ENCODE measurements at places on chromosomes 11 and 22.

GRCh38 chr11:15774388-15774939 is 581.9 kb downstream of the SOX6 start:
- no peak for DNase-seq

DNA sequence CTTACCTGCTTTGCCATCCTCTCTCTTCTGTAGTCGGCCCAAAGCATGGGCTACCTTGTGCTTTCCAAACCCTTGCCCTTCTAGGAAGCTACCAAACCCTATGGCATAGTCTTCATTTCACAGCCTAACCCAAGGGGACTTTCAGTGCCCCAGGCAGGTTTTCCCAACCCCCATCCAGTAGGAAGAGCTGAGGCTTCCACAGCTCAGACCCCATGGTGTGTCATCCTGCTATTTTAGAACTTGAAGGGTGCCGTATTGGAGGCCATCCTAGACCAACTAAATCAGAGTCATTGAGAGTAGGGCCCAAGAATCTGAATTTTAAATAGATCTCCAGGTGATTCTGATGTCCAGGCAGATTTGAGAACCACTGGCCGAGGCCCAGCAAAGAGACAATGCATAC is 31.9 kb upstream of the TUB start:
- DNase-seq = no peak

DNA sequence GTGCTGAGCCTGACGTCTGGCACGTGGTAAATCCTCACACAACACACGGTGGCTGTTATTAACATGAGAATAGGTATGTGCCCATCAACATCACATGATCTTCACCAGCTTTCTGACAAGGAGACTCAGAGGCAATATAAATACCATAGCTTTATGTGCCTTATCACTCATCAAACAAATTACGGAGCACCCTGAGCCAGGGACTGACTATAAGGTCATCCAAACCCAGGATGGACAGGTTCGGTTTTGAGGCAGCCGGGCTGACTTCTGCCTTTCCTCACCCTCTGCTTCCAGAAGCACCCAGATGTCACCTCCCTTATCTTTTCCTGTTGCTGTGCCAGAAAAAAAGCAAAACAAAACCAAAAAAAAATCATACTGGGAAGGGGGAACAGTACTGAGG is 5.7 kb upstream of the PLAAT3 start:
- DNase-seq = no peak

GRCh38 chr22:47238690-47239473 is 476.4 kb downstream of the TBC1D22A start:
- DNase-seq = no peak

DNA sequence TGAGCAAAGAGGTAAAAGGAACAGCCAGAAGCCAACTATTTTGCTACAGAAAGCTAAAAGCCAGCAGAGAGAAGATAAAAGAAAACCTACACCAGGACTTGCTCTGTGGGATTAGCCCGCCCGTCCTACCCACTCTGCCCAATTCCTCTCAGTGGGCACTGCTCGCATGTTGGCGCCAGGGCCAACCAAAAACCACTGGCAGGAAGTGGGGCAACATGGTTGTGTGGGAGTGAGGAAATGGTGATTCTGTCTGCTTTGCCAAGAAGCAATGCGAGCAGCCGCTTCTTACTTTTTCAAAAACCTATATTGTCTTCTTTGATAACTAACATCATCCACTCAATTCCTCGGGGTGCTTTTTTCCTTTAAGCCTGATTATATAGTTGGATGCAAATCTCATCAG is 14.2 kb upstream of the APOA1 start:
- DNase-seq = no peak

GRCh38 chr11:1948389-1948788 is 1.3 kb downstream of the MRPL23 start:
- no peak for DNase-seq

DNA sequence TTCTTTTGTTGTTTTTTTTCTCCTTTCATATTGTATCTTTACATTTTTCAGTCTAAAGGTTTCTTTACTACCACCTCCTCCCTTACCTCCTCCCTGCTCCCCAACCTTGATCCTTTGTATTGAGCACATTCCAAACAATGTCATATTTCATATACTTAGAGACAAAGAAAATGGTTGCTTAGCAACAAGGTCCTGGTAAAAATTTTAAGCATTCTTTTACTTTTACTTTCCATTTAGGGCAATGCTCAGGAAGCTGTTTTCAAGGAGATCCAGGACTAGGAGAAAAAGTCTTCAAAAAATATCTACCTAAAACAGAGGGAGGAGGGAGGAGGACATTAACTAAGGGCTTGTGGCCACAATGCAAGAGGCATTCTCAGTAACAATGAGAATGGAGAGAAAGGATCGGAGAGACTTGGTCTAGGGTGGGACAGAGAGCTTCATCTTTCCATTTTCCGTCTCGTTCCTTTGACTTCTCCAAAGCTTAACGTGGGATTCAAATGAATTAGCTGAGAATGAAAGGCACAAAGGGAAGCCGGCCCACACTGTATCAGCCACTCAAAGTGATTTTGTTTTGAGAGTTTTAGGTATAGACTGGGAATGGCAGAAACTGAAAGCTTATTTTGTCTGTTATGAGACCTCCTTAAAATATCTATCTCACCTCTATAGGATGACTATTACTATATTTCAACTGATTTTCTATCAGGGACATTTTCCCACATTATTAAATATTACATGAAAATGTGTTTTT is 455.7 kb downstream of the RAB38 start:
- no peak for DNase-seq

DNA sequence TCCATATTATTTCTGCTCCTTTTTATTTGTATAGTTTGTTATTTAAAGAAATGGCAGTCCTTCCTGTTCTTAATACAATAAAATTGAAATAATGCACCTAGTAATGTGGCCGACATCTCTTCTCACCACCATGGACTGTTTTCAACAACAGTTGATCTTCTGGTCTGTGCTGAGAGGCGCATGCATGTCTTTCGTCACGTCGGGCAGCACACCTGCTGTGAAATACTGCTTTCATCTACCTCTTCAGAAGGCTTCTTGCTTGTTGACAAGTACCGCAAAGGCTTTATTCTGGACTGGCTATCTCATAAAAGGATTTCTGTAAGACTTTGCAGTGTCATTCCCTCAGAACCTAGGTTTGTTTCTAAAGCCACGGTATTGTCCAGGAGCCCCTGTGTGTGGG is 13.9 kb upstream of the MYO18B start:
- DNase-seq = no peak

- DNase-seq = no peak
These were observed 28.4 kb downstream of the SHANK3 start for GRCh38 chr22:50701076-50701419.

- DNase-seq = no peak
These were observed 8.2 kb downstream of the CREB3L1 start for GRCh38 chr11:46285594-46286033.

DNA sequence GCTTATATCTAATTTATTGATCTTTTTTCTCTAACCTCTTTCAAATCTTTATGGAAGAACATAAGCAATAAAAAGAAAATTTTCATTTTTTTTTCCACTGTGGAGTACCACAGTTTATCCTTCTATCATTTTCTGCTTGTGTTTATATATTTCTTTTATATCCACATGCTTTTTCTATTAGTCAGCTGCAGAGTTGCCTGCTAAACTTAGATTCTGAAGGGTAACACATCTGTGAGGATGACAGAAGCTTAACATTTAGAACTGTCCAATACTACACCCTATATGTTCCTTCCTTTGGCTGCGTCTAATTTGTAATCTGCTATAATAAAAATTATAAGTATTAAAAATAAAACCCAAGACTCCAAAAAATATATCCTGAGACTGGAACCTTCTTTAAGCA is 20.8 kb downstream of the CCDC90B start:
- DNase-seq = no peak

DNA sequence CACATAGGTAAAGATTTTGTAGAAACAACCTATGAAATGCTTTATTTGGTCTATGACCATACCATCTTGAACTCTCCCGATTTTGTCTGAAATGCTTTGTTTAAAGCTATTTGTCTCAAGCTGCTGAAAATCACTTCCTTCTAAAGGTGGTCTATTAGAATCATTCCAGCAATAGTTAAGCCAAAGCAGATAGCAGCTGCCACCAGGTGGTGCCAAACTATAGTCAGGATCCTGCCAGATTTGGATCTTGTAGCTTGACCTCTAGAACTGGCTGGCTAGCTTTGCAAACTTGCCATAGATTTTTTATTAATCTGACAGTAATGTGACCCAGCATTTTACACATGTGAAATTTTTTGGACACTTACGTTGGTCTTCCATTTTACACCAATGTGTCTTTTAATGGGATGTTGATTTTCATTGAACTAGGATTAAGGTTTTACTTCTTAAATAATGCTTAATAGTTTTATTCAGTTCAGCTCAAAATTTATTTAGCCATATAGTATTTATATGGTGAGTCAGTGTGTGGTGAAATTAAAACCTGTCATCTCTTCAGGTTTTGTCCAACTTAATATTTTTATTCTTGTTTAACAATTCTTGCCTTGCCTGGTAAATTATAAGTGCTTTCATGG is 19.7 kb downstream of the CTR9 start:
- no peak for DNase-seq

- DNase-seq = no peak
These were observed 65.5 kb upstream of the CHORDC1 start for GRCh38 chr11:90288212-90288821.

GRCh38 chr22:40026641-40027040 is 31.9 kb downstream of the FAM83F start:
- no peak for DNase-seq

DNA sequence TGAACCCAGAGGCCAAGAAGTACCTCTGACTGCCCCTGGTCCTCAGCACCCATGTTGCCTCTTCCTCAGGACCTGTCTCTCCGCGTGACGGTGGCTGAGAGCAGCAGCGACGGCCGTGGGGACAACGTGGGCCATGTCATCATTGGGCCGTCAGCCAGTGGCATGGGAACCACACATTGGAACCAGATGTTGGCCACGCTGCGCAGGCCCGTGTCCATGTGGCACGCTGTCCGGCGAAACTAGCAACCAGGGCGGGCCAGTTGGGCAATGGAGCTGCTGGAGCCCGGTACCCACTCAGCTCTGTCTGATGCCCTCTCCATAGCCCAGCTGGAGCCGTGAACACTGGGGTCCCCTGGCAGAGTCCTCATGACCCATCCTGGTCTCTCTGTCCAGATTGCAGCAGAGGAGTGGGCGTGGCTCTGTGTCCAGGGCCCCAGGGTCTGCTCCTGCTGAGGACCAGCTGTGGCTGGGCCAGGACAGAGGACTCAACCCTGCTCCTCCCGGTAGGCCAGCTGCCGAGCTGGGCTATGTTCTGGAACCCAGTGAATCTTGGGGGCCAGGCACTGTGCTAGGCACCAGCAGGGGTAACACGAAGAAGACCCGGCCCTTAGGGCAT is 8.0 kb upstream of the RHOD start:
- DNase-seq = no peak

DNA sequence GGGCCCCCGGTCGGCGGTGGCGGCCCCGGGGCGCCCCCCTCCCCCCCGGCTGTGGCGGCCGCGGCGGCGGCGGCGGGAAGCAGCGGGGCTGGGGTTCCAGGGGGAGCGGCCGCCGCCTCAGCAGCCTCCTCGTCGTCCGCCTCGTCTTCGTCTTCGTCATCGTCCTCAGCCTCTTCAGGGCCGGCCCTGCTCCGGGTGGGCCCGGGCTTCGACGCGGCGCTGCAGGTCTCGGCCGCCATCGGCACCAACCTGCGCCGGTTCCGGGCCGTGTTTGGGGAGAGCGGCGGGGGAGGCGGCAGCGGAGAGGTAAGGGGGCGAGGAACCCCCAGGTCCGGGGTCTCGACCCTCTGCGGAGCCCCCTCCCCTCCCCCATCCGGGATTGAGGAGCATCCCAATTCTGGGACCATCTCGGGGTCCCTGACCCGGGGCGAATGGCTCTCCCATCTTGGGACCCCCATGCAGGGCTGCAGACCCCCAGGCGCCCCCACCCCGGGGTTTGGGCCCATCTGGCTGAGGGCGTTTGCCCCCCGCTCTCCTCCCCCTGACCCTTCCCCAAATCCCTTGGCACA is 431 bp downstream of the KMT2A start:
- no peak for DNase-seq

GRCh38 chr11:84289381-84289906 is 1003.3 kb upstream of the CCDC90B start:
- no peak for DNase-seq
